ENCODE measurements at places on chromosomes 6 and 20.

DNA sequence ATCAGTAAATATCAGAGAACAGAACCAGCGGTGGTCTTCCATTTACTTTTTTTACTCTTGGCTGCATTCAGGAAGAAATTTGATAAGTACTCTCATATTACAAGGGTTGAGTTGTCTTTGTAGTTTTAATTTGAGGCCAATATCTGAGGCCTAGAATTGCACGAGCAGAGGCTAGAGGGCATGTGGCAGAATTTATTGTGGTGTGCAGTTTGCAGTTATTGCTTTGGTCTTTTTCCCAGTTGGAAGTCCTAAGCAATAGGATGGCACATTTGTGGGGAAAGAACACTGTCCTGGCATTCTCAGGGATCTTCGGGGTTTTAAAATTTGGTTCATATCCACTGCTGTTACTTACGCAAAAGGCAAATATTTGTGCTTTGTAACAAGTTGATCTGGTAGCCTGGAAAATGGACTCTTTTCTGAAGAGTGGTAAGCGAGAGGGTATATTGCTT, 66.0 kb downstream of the CTNNBL1 start:
- no peak for DNase-seq
- H3K27ac ChIP-seq, result no peak overlapping the region
- H3K4me1 ChIP-seq, result no peaks in the 10 kb centered on the region
- H3K36me3 ChIP-seq, result peaks cover 18% of the 10 kb centered on the region
- no peak overlapping the region for H3K4me3 ChIP-seq

GRCh38 chr20:61346996-61347395, 94.9 kb downstream of the CDH4 start:
- no peak overlapping the region for H3K4me3 ChIP-seq
- DNase-seq, result no peak
- no peaks in the 10 kb centered on the region for H3K36me3 ChIP-seq
- H3K27ac ChIP-seq, result no peak overlapping the region
- H3K27me3 ChIP-seq, result peaks cover 38% of the 10 kb centered on the region

- no peak overlapping the region for H3K4me3 ChIP-seq
- no peaks in the 10 kb centered on the region for H3K4me1 ChIP-seq
- H3K27me3 ChIP-seq, result no peaks in the 10 kb centered on the region
- no peak overlapping the region for H3K27ac ChIP-seq
- no peak for DNase-seq
Measured at GRCh38 chr6:169508452-169508851, 193.4 kb downstream of the WDR27 start.

- no peaks in the 10 kb centered on the region for H3K36me3 ChIP-seq
- no peak overlapping the region for H3K4me3 ChIP-seq
- DNase-seq, result no peak
- no peaks in the 10 kb centered on the region for H3K4me1 ChIP-seq
- no peak overlapping the region for H3K27ac ChIP-seq
Measured at GRCh38 chr6:107692351-107692750, 131.8 kb downstream of the SCML4 start.

DNA sequence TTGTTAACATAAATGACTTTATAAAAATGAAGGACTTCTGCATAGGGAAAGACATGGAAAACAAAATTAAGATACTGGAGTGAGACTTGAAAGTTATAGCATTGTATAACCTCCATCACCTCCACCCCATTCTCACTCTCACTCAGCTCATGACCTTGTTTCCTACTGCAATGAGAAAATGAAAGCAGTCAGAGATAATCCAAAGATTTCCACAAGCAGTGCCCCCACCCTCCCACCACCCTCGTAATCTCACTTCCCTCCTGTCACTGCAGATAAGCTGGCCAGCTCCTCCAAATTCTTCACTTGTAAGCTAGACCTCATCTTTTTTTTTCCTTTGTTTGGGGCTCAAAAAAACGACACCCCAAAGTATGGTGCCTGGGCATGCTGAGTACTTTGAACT, 52.9 kb upstream of the PROKR2 start:
- H3K4me1 ChIP-seq, result no peaks in the 10 kb centered on the region
- H3K27me3 ChIP-seq, result no peaks in the 10 kb centered on the region
- no peak overlapping the region for H3K4me3 ChIP-seq

- no peak overlapping the region for H3K27ac ChIP-seq
- H3K4me1 ChIP-seq, result peaks cover 19% of the 10 kb centered on the region
- no peak for DNase-seq
- peaks cover 3% of the 10 kb centered on the region for H3K27me3 ChIP-seq
- no peaks in the 10 kb centered on the region for H3K36me3 ChIP-seq
Measured at GRCh38 chr20:54134445-54135220, 39.2 kb downstream of the CYP24A1 start.

DNA sequence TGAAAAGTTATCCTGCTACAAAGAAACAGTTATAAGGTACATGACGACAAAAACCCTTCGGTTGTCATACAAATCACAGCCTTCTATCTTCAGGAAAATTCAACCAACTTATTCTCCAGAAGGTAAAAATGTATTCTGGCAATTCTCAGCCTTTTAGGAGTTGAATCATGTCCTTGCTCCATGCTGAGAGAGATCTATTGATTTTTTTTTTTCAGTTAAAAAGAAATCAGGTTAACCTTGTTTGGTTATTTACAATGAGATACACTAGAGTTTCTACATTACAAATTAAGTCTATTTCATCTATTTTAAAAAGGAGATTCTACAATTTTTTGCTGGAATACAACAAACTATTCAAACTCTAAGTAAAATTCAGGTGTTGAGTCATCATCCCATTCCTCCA, 45.4 kb downstream of the ROS1 start:
- H3K27ac ChIP-seq, result no peak overlapping the region
- DNase-seq, result no peak
- H3K27me3 ChIP-seq, result no peaks in the 10 kb centered on the region
- no peak overlapping the region for H3K4me3 ChIP-seq
- H3K36me3 ChIP-seq, result no peaks in the 10 kb centered on the region

DNA sequence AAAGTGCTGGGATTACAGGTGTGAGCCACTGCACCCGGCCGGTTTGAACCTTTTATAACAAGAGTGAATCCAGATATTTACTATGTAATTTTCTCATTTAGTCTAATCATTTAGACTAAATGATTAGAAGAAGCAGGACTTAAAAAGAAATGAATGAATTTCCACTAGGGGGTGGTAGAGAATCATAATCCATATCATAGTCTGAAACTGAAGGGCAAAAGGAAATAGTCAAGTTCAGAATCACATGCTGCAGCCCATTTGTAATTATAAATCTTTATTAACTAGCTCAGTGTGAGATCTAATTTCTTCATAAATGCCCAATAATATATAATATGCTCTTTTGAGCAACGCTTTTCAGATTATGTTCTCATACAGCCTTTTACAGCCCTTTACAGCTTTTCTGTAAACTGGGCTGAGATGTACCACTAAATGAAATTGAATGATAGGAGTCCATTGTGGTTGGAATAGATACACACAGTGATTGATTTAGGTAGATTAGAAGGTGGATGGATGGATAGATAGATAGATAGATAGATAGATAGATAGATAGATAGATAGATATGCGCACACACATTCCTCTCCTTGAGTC, 31.8 kb downstream of the PSMB9 start:
- H3K27me3 ChIP-seq, result no peaks in the 10 kb centered on the region
- no peak overlapping the region for H3K27ac ChIP-seq
- DNase-seq, result no peak
- H3K4me1 ChIP-seq, result no peaks in the 10 kb centered on the region

Data from suprapubic skin (tissue), 4 donors.